ENCODE measurements at places on chromosomes 16 and 17.

- DNase-seq, result no peak
These were observed 89.6 kb downstream of the CACNG3 start for GRCh38 chr16:24345704-24346103.

DNA sequence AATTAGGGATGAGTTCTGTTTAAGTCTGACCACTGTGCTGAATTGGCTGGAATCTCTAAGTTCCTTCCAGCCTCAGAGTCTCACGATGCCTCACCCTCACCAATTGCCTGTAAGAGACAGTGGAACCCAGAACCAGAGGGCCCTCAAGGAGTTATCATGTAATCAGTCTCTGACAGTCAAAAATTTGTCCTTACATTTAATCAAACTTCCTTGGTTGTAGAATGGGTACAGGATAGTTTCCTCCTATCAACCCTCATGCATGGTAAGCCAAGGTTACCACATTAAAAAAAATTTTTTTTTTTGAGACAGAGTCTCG lies 83.2 kb downstream of the CDK5R1 start:
- no peak for DNase-seq

GRCh38 chr16:12896562-12896961 lies 4.8 kb upstream of the SHISA9 start:
- DNase-seq, result no peak

- no peak for DNase-seq
These were observed 43.9 kb downstream of the KLHDC4 start for GRCh38 chr16:87721622-87722585.

DNA sequence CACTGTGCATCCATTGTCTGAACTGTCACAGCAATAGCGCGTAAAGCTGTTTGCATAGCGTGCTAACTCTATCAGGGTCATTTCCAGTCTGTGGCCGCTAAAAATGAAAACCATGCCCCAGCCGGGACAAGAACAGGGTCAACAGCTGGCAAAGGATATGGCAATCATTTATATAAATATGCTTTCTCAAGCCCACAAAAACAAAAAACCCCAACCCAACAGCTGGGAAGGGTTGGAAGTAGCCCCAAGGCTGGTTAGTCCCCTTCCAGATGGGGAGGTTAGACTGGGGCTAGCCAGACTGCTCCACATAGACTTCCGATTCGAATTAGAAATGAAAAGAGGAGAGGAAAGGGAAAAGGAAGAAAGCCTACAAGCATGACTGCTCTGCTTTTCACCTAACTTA lies 203.3 kb upstream of the TBX2 start:
- DNase-seq, result no peak

DNA sequence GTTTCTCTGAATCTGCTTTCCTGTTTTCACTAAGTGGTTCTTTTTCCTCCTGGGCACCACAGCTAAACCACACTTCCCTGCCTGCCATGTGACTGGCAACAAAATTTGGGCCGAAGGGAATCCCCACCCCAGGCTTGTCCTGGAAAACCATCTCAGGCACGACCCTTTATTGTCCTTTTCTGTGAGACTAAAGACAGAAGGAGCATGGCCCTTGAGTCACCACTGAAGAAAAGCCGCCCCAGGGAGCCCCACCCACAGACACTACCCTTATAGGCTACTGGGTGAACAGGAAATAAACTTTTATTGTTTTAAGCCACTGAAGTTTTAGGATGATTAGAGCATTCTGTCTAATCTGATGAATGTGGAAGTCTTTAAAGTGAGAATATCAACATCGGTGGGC lies 88.6 kb upstream of the BRD7 start:
- no peak for DNase-seq

DNA sequence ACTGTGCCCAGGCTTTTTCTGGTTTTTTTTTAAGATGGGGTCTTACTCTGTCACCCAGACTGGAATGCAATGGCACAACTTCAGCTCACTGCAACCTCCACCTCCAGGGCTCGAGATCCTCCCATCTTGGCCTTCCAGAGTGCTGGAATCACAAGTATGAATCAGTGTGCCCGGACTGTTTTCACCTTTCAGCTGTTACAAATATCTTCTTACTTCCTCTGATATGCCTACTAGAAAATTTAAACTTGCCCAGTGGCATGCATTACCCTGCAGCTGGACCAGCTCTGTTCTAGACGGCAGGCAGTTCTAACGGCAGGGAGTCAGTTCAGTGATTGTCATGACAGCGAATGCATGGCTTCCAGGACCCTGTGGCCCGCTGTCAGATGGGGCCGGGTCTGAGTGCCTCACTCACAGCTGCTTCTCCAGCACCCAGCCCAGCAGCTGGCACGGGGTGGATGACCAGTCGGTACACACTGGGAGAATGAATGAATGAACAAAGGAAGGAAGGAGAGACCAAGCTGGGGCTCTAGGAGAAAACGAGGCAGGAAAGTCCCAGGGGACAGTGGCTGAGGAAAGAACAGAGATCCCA lies 28.0 kb upstream of the LITAF start:
- DNase-seq, result no peak

- DNase-seq, result no peak
These were observed 92.5 kb upstream of the HAS3 start for GRCh38 chr16:69012906-69013305.

DNA sequence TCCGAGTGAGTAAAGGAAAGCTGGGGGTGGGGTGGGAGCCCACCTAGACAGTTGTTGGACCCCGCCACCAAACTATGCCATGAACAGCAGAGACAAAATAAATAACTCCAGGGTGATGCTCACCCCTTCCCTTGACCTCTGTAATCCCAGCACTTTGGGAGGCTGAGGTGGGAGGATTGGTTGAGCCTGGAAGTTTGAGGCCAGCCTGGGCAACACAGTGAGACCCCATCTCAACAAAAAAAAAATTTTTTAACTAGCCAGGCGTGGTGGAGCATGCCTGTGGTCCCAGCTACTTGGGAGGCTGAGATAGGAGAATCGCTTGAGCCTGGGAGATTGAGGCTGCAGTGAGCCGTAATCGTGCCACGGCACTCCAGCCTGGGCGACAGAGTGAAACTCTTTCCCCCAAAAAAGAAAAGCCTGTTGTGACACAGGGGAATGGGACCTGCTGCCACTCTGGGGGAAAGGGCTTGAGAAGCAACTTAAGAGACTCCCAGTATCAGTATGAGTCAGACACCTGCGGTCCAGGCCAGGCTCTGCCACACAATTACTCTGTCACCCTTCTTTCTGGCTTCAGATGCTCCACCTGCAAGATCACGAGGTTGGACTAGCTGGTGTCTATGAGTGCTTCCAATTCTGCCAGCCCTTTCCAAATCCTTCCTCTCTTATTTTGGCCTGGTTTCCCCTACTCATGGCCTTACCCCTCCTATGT lies 5.0 kb downstream of the SGCA start:
- no peak for DNase-seq

All from NCI-H1105 treated with DMSO at 0.1 percent for 48 hours (cell line).